ENCODE measurements at places on chromosomes 11 and 22.

DNA sequence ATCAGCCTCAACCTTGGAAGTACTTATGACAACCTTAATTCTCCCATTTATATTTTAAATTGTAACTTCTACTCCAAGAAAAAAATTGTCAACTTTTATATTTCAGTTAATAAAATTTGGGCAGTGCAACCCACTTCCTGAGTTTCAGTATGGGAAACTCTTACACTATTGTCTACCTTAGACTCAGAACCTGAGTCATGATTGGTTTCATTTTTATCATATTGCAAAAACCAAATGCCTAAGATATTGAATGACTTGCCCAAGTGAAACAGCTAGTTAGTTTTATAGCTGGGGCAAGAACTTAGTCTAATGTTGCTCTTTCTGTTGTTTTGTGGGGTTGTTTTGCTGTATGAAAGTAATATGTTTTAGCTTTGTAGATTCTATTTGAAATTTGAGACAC, 334.0 kb upstream of the ARHGAP42 start:
- DNase-seq = no peak

DNA sequence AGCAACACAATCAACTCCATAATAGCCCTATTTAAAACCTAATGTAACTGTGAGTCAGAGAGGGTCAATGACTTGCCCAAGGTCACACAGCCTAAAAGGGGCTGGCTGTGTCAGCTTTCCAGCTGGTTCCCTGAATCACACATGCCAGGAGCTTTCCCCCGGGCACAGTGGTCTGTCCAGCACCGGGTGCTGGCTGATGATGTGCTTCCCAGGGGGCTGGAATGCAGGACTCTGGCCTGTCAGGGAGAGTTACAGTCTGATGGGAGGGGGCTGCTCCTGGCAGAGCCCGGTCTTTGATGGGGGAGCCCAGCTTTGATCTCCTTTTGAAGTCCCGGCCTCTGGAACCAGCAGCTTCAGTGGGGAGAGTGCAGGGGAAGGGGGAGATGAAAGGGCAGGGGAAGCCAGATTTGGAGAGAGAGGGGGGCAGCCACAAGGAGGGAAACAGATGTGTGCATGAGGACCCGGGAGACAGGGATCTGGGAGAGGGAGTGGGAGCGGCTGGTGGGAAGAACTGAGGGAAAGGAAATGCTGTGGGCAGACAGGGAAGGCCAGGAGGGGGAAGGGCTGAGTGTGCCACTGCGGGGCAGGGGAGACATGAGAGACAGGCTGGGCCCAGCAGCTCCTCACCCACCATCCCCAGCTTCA, 102.7 kb downstream of the NECTIN1 start:
- no peak for DNase-seq

- no peak for DNase-seq
These were observed 56.5 kb upstream of the FIBIN start for GRCh38 chr11:26937386-26937785.

GRCh38 chr11:93295921-93296575, 34.5 kb upstream of the DEUP1 start:
- DNase-seq = no peak

DNA sequence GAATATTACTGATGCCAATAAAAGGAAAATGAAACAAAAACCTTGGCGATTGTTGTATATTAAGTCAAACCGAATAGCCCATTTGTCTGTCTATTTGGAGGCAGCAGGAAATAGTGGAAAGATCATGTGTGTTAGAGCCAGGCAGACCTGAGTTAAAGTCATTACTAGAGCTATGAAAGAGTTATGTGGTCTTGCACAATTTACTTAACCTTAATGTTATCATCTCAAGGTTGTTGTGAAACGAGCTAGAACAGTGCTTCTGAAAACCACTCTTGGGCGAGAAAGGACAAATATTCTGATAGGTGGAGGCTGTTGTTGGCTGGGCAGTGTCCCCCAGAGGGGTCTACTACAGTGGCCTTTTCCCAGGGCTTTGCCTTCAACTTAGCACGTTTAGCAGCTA, 60.0 kb upstream of the NUP160 start:
- no peak for DNase-seq

- DNase-seq = no peak
These were observed 10.8 kb downstream of the SRRD start for GRCh38 chr22:26494506-26494905.

DNA sequence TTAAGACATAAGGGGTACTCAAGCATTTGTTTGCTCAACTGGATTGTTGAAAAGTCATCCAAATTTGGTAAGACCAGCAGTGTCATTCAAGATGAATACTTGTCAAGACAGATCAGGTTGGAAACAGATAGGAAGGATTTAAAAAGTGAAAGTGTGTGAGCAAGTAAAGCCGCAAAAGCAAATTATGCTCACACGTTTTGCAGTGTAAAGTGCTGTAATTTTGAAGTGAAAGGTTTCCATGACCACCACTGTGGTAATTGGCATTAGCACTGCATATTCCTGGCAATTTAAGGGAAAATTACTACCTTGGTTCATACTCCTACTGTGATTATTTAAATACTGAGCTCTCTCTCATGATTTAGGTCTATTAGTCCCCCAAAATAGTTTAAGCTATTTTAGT, 704.1 kb upstream of the CCDC179 start:
- DNase-seq = no peak

DNA sequence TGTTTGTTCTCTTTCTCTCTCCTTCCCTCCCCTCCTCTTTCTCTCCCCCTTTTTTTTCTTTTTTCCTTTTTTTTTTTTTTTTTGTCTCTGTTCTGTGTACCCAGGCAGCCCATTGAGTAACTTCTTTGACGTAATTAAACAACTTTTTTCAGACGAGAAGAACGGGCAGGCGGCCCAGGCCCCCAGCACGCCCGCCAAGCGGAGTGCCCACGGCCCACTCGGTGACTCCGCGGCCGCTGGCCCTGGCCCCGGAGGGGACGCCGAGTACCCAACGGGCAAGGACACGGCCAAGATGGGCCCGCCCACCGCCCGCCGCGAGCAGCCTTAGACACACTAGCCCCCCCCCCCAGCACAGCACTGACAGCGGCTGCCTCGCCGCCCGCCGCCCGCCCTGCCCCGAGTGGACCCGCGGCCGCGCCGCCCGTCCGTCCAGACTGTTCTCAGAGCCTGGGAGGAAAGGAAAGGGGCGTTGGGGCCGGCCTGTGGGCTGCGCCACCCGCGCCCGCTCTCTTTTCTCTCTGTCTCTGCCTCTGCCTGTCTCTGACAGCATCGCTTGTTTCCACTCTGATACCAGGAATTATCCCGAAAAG, 26.1 kb downstream of the MOB2 start:
- no peak for DNase-seq

GRCh38 chr11:10319702-10320558, 15.1 kb downstream of the ADM start:
- DNase-seq = no peak

- DNase-seq = no peak
These were observed 152.7 kb downstream of the ADAMTS15 start for GRCh38 chr11:130601141-130601540.

GRCh38 chr22:50218153-50218995, 17.6 kb downstream of the SELENOO start:
- DNase-seq = no peak

GRCh38 chr11:61516675-61517572, 8.4 kb downstream of the LRRC10B start:
- peak; percentile 82 for DNase-seq

DNA sequence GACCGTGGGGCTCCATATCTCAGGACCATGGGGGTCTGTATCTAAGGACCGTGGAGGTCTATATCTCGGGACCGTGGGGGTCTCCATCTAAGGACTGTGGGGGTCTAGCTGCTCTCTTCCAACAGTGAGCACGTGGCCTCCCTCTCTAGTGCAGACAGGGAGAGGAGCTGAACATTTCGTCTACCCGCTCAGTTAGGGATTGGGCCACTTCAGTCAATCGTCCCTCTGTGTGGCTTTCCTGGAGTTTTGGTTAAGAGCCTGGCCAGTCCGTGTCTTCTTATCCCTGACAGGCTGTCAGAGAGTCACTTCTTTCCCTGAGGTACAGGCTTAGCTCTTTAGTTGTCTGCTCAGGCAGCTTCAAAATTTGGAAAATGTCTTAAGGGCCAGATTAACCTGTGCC, 3.1 kb downstream of the KRTAP5-1 start:
- DNase-seq = no peak

DNA sequence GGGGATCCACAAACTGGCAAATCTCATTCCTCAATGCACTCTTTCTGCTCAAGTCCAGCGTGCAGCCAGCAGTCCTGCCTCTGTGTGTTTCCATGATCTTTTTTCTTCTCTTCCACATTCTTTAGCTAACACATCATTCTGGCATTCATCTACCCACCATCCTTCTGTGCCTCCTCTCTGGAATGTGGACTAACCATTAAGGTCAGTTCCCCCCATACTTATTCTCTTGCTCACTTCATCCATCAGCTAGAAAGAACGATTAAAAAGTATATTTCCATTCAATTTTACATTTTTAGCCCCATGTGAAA, 7.8 kb downstream of the KIRREL3 start:
- DNase-seq = no peak

- no peak for DNase-seq
These were observed 578.5 kb downstream of the TBC1D22A start for GRCh38 chr22:47340851-47341436.

GRCh38 chr22:45640291-45640940, 31.2 kb upstream of the ATXN10 start:
- no peak for DNase-seq

GRCh38 chr22:47333625-47334024, 571.2 kb downstream of the TBC1D22A start:
- no peak for DNase-seq

DNA sequence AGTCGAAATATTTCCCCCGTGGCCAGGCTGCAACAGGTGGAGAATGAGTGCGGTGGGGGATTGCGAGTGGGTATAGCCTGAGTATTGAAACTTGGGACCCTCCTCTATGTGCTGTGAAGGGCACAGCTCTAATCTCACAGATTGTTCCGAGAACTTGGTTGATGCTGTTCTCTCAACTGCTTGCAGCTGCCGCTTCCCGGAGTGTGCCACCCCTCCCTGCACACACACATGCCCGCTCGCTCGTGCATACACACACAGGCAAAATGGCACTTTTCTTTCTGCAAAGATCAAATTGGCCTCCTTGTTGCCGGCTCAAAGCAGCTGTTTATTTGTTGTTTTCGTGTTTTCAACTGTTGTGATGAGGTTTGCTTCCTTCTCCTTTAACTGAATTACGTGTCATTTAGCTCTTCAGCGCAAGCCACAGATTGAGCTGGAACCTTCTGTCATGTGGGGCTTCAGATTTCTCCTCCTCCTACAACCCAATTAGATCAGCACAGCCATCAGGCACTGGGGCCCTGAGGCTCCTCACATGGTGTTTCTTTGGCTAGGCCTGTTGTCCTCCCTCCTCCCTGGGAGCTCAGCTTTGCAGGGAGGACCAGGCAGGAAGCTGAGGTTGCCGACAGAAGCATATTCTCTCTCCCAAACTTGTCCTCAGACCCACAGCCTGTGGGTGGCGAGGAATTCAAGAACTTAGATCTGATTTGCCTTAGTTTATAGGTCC, 13.9 kb upstream of the B3GAT1 start:
- DNase-seq = no peak

DNA sequence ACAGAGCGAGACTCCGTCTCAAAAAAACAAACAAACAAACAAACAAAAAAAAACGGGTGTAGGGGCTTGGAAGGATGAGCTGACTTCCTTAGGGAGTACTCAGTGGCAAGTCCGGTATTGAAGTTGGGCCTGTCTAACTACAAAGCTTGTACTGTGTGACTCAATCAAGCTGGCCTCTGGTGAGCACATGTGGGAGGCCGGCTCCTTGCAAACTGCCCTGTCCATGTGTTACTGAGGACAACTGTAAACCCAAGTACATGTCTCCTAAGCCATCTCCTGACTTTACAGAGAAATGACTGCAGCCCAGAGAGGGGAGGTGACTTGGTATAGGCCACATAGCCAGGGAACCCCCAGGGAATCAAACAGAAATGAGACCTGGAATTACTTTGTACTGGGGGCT, 11.6 kb downstream of the RIBC2 start:
- DNase-seq = no peak

DNA sequence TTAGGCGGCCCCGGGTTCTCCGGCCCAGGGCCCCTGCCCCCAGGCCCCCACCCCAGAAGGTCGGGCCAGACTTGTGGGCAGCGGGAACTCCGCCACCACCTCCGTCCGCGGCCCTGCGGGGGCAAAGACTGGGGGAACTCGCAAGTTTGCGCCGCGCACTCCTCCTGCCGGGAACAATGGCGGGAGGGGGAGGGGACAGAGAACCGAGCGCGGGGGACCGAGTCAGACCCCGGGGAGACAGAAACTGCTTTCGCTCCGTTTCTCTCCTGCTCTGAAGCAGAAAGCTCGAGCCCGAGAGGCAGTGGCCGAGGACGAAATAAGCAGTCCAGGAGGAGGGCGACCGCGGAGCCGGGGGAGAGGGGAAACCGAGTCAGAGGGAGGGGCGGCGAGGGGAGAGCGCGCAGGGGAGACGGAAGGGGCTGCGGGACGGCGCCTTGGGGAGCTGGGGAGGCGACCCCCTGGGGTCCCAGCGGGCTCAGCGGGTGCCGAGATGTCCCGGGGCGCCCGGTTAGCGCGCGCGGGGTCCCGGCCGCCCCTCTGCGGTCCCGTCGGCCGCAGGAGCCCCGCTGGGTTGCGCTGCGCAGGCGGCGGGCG, 555 bp downstream of the TP53I11 start:
- DNase-seq = peak; percentile 63

DNA sequence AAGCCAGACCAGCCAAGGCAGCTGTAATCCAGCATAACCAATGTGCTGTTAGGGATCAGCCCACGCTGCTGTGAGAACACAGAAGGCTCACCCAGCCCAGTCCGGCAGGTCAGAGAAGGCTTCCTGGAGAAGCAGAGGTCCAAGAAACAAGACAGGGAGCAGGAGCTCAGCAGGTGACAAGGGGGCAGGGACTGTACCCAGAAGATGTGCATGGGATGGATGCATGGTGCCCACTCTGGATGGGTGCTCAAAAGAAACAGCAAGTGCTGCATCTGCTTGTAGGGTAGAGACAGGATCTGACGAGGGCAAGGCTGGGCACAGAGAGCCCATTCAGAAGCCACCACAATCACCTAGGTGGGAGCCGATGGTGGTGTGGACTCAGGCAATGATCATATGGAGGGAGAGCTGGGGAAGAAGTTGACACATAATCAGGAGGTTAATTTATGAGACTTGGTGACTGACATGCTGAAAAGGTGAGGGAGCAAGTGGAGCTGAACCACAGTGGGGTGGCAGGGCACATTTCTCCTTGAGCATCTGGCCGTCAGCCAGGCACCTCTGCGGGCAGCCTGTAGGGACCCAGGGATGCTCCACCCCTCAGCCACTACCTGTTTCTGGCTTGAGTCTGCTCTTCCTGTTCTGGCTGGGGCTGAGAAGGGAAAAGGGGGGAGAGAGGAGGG, 102.3 kb upstream of the DRD2 start:
- DNase-seq = no peak
